C1 segment of cervical spinal cord (tissue), 14 donors: ENCODE measurements at places on chromosomes 5 and 9.

DNA sequence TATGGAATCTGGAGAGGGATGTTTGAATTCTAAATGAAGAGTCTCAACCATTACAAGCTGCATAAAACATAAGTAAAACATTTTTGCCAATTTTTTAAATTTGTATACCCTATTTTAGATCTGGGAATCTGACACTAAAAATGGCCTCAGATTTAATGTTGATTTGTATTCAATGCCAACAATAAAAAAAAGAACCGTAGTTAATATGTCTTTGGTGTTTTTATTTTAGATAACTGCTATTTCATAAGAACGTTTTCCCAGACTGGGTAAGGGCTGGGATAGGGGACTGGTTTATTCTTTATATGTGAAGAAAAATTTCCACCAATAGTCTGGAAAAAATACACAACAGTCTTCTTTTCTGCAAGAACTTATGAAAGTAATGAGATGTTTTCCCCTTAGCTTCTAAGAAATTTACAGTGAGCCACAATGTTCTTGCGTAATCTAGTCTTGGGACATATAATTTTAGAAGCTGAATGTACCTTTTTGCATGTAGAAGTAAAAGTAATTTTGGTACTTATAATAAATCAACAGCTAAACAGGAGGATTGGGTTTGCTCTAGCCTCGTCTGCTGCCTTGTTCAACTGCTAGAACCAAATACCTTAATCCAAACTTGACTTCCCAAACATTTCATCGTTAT lies 244.6 kb upstream of the EFNA5 start:
- DNase-seq = no peak

- DNase-seq = no peak
Observed at GRCh38 chr5:30607301-30607894, 586.1 kb upstream of the CDH6 start.

GRCh38 chr9:17870722-17871121 lies 291.9 kb downstream of the SH3GL2 start:
- DNase-seq = no peak

- DNase-seq = no peak
Observed at GRCh38 chr5:179696603-179697002, 2.2 kb upstream of the CANX start.

DNA sequence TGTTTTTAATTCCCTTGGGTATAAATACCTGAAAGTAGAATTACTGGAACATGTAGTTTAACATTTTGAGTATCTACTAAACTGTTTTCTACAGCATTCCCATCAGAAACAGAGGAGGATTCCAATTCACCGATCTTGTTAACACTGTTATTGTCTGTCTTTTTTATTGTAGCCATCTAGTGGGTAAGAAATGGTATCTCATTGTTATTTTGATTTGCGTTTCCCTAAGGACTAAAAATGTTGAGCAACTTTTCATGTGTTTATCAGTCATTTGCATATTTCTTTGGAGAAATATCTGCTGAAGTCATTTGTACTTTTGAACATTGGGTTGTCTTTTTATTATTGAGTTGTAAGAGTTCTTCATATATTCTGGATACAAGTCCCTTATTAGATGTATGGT lies 135.2 kb upstream of the NFIL3 start:
- DNase-seq = no peak

DNA sequence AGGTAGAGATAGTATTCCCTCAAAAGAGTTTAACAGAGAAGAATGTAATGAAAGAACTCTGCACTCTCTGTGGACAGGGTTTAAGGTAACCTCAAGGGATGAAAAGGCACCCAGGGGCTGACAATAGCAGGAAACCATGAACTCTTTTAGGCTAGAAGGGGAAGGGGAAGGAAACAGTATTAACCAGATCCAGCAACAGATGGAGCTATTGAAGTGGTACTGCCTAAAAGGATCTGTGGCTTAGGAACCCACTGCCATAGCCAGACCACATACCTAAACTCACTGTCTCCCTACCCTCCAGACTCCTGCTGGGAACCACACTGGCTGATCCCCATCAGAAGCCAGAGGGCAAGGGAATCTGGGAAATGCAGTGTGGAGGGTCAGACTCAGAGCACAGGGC lies 35.5 kb downstream of the PLGRKT start:
- DNase-seq = no peak

DNA sequence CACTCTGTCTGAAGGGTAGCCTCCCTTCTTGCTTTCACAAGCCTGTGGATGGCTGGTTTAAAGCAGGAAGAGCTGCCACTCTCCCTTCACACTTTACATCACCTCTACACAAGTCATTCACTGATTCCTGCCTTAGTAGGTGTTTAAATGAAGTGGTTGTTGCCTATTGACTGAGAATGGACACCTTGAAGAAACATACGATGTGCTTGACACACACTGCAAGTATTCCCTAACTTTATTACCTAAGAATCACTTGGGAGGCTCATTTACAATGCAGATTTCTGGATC lies 230.5 kb downstream of the PIK3R1 start:
- no peak for DNase-seq

DNA sequence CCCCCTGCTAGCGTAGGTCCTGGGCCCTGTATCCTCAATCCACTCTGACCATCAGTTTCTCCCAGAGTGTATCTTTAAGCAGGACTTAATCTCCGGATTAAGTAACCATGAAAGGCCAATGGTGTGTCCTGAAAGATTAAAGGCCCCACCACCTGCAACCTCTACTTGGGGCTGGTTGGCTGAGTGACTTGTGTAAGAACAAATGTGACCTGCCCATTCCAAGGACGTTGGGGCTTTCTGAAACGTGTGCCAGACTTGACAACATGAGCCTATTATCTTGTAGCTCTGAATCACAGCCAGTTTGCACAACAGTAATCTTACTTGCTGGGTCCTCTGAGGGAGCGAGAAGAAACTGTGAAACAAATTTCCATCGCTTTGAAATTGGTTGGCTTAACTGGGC lies 3.1 kb upstream of the PRELID2 start:
- DNase-seq = no peak

DNA sequence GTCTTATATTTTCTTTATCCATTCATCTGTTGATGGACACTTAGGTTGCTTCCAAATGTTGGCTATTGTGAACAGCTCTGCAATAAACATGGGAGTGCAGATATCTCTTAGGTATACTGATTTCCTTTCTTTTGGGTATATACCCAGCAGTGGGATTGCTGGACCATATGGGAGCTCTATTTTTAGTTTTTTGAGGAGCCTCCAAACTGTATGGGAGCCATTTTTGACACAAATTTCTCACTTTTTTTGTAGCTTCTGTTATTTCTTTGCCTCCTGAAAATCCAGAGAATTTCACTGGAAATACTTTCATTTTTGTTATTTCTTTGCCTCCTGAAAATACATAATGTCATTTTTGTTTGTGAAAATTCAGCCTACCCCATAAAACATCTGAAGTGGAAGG lies 15.0 kb upstream of the RANBP17 start:
- DNase-seq = no peak

- no peak for DNase-seq
Observed at GRCh38 chr5:135493406-135494180, 41.4 kb upstream of the TIFAB start.

- no peak for DNase-seq
Observed at GRCh38 chr9:114098021-114098935, 814 bp downstream of the KIF12 start.
